ENCODE measurements at places on chromosomes 1 and 21.

DNA sequence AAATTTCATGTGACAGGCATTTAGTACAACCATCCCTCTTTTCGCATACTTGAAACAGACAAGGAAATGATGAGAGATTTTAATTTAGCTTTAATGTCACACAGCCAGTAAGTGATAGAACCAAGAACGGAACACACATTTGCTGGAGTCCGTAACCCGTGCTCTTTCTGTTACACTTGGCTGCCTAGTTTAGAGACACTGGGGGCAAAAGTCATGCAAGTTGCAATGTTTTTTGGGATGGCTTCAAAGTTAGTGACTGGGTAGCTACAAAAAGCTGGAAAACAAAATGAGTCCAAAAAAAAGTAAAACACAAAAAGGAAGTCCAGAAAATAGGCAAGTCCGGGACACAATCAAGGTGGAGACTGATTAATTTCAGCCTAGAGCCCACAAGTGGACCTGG is 5.9 kb downstream of the NID1 start:
- no peak for DNase-seq

DNA sequence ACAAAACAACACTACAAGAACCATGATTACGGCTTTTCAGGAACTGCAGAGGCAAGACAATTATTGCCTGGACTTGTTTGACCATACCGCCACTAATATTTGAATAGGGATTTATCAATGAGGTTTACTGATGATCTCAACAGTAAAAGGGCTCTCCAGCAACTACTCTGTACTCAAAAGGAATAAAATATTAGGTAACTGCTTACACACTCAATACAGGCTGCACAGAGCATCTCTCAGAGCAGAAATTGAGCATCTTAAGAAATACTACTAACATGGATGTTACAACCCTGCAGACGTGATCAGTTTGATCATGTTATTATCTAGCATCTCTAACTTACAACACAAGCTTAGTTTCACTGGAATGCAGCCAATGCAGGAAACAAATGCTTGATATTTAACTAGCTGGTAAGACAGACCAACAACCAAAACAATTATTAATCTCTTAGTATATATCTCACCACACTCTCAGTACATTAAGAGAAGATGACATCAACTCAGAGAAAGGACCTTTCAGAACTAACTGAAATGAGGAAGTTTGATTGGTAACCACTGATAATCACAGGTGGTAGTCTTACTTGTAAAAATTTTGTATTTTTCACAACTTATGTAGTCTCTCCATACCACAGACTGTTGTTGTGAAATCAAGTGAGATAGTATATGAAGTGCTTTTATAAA is 52.2 kb downstream of the PUM1 start:
- no peak for DNase-seq

- DNase-seq = no peak
Measured at GRCh38 chr1:214441119-214441518, 110.3 kb downstream of the PTPN14 start.

GRCh38 chr1:115933625-115934024 is 42.7 kb upstream of the SLC22A15 start:
- DNase-seq = no peak

GRCh38 chr1:225737866-225738265 is 39.8 kb upstream of the SRP9 start:
- DNase-seq = peak; percentile 38

GRCh38 chr1:109850194-109850593 is 60.5 kb upstream of the CSF1 start:
- no peak for DNase-seq

- DNase-seq = peak; percentile 47
Measured at GRCh38 chr1:156281693-156282478, 739 bp downstream of the SMG5 start.

GRCh38 chr1:42767510-42768000 is 506 bp downstream of the C1orf50 start:
- no peak for DNase-seq

DNA sequence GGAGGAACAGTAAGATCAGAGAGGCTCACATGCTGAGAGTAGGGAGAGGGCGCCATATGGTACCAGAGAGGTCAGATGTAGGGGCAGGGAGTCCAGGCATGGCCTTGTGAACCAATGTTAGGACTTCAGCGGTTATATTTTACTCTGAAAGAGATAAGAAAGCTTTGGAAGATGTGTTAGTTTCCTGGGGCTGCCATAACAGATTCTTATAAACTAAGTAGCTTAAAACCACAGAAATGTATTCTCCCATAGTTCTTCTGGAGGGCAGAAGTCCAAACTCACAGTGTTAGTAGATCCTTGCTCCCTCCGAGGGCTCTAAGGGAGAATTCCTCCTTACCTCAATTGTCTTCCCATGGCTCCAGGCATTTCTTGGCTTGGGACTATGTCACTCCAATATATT is 502.5 kb upstream of the ADGRL2 start:
- DNase-seq = no peak

- DNase-seq = no peak
Measured at GRCh38 chr1:156864796-156865195, 4.1 kb downstream of the NTRK1 start.

DNA sequence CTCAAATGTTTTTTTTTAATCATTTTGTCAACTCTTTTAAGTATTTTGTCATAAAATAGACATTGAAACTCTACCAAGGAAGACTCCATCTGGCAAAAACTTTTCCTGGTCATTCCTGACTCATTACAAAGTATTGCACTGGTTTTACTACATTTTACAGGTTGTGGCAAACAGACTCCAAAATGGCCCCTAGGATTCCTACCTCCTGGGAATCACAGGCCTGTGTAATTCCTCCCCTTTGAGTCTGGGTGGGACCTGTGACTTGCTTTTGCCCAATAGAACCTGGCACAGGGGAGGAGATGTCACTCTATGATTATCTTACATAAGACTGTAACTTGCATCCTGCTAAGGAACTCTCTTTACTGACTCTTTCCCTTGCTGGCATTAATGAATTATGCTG is 123.6 kb upstream of the KCNJ6 start:
- DNase-seq = no peak

DNA sequence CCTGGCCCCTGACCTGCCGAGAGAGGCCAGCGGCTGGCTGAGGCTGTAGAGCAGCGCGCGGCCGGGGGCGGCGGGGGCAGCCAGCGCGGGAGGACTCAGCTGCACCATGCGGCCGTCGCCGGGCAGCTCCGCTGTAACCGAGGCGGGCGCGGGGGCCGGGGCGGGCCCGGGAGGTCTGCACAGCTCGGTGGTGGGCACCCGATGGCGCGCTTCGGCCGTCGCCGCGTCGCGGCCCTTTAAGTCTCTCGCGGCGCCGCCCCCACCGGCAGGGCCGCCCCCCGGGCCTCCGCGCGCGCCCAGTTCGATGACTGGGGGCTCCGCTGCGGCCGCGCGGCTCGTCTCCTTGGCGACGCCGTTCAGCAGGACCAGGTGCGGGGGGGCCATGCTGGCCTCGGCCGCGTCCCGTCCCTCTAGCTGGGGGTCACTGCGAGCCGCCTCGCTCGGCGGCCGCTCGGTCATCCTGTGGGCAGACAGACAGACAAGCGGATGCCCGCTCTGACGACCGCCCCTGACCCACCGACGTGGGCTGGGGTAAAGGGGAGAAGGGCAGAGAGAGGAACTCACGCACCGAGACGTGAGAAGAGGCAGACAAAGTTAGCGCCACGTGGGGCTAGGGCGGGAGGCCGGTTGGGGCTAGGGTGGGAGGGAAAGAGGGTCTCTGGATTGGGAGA is 6.5 kb downstream of the TAL1 start:
- no peak for DNase-seq

- DNase-seq = no peak
Measured at GRCh38 chr21:27329255-27329851, 362.5 kb upstream of the ADAMTS5 start.

GRCh38 chr1:20361401-20361800 is 70.7 kb downstream of the VWA5B1 start:
- no peak for DNase-seq

DNA sequence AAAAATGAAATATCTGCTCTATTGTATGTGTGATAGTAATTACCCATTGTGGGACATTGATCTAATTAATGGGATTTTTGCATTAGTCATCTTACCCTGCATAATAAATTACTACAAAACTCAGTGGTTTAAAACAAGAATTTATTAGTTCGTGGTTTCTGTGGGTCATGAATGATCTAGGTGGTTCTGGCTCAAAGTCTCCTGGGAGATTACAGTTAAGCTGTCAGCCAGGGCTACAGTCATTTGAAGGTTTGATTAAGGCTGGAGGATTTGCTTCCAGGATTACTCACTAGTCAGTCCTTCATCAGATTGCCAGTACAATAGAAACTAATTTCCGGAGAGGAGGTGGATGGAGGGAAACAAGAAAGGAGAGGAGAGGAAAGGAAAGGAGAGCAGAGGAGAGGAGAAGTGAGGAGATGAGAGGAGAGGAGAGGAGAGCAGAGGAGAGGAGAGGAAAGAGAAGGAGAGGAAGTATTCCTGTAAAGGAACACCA is 60.4 kb upstream of the TNFSF4 start:
- no peak for DNase-seq

- no peak for DNase-seq
Measured at GRCh38 chr1:83954166-83954823, 44.6 kb downstream of the TTLL7 start.

DNA sequence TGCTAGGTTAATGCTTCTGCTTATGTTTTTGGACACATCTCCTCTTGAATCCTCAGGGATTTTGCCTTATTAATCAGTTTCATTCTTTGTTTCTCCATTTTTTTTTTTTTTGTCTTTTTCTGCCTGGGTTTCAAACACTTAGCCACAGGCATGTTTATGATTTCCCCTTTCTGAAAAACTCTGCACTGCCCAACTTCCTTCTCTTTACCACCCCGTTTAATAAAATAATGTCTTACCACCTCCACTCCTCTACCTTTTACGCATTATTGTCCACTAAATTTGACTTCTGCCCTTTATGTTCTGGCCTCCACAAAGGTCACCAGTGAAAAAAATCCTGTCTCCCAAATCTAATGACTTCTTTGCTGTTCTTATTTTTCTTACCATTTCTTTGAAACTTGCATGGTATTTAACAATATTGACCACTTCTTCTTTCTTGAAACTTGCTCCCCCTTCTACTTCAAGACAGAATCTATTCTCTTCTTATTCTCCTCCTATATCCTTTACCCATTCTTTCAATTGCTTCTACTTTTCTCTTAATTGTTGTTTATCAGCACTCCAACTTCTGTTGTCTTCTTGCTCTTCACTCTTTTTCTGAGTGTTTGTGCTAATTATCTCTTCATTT is 150.3 kb downstream of the TNFSF18 start:
- DNase-seq = no peak

DNA sequence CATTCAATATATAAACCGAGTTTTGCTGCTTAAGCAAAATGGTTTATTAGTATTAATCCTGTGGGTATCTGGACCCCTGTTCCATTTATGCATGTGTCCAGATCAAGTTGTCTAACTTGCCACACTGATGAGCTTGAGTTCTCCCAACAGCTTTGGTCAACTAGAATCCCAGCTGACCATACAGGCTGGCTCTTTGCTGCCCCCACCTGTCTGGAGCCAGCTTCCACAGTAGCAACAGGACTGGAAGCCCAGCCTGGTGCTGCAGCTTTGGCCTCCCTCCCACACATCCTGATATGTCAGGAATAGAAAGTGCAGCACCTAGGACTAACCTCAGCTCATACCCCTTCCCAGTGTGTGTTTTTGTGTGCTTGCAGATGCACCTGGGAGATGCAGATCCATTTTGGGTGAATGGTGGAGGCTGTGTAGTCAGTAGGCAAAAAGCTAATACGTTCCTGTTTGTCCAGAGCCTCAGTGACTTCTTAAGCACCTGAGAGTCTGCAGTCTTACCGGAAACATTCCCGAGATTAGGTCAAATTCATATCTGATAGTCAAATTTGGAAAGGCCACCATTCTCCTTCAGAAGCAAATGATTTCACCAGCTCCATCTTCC is 40.9 kb upstream of the BEND5 start:
- peak; percentile 76 for DNase-seq

- peak; percentile 13 for DNase-seq
Measured at GRCh38 chr1:22611530-22611947, 24.9 kb upstream of the C1QA start.

- DNase-seq = peak; percentile 22
Measured at GRCh38 chr1:221612047-221612777, 129.7 kb downstream of the DUSP10 start.

GRCh38 chr1:207998691-207999090 is 87.8 kb upstream of the CD34 start:
- DNase-seq = no peak

- no peak for DNase-seq
Measured at GRCh38 chr1:28803051-28803450, 8.9 kb upstream of the OPRD1 start.

DNA sequence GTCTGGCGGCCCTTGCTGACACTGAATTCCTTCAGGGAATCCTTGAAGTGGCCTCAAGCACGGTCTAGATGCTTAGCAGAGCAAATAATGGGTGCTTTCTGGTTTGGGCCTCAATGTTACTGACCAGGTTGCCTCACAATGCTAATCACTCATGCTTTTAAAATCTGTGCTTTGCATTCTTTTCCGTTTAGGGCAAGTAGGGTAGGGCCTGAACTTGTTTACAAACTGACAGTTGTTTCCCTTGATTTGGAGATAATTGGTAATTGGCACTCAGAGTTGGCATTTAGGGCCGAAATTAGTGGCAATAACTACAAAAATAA is 1.4 kb downstream of the VPS13D start:
- no peak for DNase-seq

DNA sequence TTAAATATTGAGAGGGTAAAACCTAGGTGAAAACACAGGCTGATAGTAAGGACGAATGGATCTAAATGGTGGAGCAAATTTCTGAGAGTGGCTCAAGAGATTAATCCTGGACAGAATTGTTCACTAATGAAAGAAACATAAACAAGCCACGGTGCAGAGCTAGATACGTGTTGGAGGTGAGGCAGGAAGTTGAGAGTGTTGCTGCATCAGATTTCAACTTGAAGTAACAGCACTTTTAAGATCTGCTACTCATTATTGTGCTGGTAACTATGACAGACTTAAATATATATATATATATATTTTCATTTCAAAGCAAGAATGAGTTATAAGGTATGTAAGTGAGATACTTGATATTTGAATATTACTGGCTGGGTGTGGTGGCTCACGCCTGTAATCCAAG is 64.9 kb downstream of the PTGS2 start:
- DNase-seq = no peak

- no peak for DNase-seq
Measured at GRCh38 chr1:1237874-1238701, 6.1 kb downstream of the B3GALT6 start.

DNA sequence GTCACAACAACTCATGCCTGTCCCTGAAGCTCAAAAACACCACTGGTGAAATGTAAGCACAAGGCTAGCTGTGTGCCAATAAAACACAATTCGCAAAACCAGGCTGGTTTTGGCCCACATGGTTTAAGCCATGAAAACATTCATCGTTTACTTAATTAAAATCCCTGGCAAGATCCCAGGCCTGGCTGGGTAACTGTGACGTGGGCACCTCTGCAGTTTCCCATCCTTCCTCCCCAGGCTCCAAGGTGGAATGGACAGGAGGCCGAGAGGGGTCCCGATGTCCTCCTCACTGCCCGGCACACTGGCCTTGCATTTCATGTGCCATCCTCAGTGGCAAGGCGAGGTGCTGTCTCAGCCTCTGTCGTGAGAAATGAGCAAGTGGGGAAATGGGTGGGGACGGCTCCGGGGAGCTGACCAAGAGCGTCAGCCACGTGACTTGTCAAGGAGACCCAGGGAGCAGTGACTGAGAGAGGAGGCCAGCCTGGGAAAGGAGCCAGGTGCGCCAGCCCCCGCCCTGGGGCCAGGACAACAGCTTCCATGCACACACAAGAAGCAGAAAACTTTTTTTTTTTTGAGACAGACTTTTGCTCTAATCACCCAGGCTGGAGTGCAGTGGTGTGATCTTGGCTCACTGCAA is 153.1 kb upstream of the RAB4A start:
- DNase-seq = no peak
